ENCODE measurements at places on chromosomes 3 and 15.

DNA sequence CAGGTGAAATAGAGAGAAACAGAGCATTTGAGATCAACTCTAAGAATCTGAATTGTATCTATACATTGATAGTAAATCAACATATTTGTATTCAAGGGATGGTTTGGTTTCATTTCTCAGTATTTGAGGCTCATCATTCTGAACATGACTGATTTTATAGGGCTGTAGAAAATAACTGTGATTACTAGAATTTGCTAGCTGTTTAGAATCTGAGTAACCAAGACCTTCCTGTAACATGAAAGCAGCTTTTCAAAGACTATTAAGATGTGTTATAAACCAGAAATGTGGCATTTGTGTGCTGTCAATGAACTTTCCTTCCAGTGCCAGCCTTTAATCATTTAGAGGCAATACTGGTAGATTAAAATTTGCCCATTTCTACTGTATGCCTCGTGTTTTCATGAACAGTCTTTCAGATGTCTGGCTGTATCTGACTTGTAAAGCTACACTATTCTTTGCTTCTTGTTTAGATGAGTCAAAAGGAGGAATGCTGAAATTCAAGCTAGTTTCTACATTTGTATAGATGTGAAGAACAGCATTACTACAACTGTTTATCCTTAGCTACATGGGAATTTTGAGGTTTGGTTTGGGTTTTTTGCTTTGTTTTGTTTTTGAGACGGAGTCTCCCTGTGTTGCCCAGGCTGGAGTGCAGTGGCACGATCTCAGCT, 137.3 kb upstream of the BHLHE40 start:
- DNase-seq, result no peak

DNA sequence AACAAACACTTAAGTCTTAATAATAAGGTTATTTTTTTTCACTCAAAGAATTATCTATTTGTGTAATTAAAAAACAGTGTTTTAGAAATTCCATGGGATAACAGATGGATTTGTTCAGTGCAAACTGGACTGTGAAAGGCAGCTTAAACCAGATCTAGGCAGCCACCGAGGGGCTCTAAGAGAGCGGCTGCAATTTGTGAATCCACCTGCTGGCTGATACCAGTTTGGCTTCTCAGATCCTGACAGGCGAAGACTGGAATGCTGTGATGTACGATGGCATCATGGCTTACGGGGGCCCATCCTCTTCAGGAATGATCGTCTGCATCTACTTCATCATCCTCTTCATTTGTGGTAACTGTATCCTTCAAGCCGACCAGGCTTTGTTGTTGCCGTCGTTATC, 119.6 kb downstream of the CHDH start:
- DNase-seq, result no peak

- DNase-seq, result no peak
These were observed 170.8 kb downstream of the SLC9A9 start for GRCh38 chr3:143677430-143677829.

DNA sequence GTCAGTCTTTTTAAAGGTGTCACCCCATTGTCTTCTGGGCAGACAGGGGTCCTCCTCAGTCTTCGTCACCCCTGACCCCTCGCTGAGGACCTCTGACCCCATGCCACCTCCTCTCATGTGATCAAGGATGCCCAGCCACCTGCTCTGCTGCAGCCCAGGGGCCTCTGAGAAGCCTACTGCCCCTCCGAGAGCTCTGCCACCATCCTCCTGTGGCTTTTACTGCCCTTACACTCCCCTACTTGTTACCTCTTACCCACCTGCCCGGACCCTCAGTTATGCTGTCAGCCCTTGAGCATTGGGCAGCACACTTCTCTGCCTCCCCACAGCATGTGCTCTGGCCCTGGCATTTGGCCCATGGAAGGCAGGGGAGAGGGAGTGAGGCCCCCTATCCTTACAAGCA, 123.2 kb downstream of the LRRK1 start:
- DNase-seq, result no peak

DNA sequence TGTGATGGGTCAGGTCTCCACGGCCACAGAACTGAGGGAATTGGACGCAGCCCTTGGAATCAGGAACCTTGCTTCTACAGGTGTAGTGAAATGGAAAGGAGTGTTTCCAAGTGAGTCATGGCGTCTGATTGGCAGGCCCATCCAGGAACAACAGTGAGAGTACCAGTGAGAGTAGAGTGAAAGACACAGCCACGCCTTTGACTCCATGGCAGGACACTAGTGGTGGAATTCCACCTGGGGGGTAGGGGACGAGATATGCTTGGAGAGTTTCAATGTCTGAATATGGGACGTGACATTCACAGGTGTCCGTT, 3.0 kb upstream of the SLC28A1 start:
- no peak for DNase-seq

GRCh38 chr3:14150078-14150477, 25.2 kb downstream of the TMEM43 start:
- DNase-seq, result no peak

GRCh38 chr15:25439369-25439836, 579 bp upstream of the UBE3A start:
- peak; percentile 44 for DNase-seq

- DNase-seq, result no peak
These were observed 17.8 kb upstream of the ZFYVE19 start for GRCh38 chr15:40789119-40789518.

- DNase-seq, result no peak
These were observed 608.2 kb upstream of the CCDC54 start for GRCh38 chr3:106768941-106769480.

GRCh38 chr15:52925130-52925529, 135.0 kb upstream of the ONECUT1 start:
- DNase-seq, result no peak

DNA sequence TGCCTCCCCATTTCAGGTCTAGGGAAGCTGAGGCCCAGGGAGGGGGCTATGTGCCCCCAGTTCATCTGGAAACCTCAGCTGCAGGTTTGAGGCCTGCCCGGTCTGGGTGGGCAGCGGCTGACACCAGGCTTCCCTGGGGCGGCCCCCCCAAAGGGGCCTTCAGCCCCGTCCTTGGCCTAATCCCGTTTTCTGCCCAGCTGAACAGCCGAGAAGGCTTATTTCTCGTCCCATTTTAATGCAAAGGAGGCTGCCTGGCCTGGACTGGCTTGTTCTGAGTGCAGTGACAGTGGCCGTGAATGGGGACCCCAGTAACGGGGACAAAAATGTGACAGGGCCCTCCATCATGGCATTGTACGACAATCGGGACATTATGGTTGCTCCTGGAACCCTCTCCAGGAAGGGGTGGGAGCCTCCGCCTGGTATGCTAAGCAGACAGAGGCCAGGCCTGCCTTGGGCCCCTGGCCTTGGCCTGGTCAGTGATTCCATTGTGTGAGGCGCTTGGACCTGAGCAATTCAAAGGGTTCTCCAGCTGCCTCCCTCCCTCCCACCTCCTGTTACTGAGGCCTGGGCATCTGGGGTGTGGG, 93.9 kb downstream of the WNT7A start:
- no peak for DNase-seq

GRCh38 chr3:115808816-115809215, 185.5 kb downstream of the GAP43 start:
- no peak for DNase-seq

- no peak for DNase-seq
These were observed 42.3 kb downstream of the ADCY5 start for GRCh38 chr3:123406598-123406997.

DNA sequence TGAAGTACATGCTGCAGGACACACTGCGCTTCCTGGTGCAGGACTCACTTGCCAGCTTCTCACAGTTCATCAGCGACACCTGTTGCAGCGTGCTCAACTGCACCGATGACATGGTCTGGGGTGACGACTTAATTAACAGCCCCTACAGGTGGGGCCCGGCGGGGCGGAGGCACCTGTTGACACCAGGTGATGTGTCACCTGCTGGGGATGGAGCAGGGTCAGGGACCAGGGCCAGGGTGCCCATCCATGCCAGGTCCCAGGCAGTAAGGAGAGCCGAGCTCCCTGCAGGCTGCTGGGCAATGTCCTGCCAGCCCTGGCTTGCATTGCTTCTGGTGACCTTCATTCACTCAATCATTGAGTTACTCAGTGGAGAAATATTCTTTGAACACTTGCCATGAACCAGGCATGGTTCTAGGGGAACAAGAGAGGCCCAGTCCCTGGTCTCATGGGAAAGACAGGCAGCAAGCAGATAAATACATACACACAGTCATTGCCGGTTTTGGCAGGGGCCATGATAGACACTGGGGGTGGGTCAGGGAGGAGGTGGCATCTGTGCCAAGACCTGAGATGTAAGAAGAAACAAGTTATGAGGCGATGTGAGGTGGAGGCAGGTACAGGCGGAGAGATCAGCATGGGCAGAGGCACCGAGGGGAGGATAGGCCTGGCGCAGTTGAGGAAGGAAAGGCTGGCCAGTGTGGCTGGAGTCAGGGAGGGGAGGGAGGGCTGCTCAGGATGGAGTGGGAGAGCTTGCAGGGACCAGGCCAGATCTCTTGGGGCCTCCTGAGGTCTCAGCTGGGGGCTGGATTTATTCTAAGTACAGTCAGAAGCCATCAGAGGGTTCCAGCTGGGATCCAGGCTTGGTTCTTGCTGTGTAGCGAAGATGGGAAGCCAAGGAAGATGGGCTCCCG, 30.8 kb downstream of the DNAH1 start:
- DNase-seq, result no peak

- DNase-seq, result no peak
These were observed 27.4 kb upstream of the PLA2G4E start for GRCh38 chr15:42048080-42048820.

DNA sequence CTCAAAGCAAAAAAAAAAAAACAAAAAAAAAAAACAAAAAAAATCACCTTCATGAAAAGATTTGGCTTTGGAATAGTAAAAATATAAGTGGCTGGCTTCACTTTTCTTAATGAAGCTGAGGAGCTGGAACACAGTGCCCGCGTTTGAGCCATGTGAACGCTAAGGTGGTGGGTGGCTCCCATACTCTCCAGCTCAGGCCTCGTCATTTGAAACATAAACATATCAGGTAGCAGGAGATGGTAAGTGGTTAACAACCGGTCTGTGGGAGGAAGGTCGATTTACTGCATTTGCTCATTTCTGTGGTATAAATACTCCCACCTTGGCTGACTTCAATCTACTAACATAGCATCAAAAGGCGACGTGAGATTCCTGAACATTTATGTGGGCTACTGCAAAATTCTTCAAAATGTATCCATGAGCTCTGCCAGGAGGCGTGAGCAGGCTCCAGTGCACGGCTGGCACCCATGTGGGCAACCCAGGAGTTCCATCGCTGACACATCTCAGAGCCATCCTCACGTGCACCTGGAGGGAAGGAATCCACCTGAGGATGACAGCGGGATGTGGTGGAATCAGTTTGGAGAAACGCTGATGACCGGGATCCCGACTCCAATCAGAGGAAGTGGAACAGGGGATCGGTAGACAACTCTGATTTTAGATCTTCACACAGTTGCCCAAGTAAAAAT, 157.6 kb downstream of the ATP10A start:
- no peak for DNase-seq

GRCh38 chr15:70275461-70276138, 177.9 kb upstream of the TLE3 start:
- DNase-seq, result no peak

- no peak for DNase-seq
These were observed 124.3 kb upstream of the UMPS start for GRCh38 chr3:124605781-124606579.

- no peak for DNase-seq
These were observed 26.3 kb downstream of the ANKRD28 start for GRCh38 chr3:15771444-15771843.

GRCh38 chr3:68666429-68667136, 265.8 kb downstream of the TAFA4 start:
- DNase-seq, result no peak

DNA sequence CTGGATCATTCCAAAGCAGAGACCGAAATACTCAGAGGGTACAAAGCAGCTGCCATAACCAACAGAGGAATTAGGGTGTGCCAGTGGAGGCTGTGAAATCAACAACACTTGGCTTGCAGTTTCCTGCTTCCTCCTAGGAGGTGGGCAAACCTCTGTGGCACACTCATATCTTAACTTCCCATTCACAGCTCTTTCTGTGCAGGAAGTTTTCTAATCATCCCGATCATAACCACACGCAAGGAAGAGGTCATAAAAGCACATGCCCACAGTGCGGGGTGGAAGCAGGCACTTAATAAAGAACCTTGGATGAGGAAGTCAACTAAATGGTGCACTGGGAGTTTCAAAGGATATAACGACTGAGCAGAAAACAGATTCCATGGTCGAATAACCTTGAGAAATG, 5.1 kb downstream of the SCAMP2 start:
- DNase-seq, result peak; percentile 92

DNA sequence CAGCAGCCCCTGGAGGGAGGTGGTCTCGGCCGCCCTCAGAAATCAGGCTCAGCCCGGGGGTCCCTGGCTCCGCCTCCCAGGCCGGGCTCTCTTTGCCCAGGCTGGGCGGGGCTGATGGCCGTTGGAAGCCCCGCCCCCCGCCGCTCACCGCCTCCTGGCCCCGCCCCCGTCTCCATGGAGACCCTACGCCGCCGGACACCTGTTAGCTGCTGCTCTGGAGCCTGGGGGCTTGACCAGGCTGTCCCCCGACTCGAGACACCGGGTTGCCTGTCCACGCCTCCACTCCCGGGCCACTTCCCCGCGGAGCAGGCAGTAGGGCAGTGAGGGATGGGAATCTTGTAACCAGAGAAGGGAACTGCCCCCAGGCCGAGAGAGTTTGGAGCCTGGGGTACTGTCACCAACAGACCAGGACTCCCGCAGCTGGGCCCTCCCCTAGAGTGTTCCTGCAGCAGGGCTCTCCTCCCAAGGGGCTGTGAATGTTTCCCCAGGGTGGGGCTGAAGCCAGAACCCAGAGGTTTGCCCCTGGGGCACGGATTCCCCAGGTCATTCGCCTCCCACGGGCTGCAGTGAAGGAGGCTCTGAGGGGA, 27.8 kb upstream of the RPL32 start:
- no peak for DNase-seq

DNA sequence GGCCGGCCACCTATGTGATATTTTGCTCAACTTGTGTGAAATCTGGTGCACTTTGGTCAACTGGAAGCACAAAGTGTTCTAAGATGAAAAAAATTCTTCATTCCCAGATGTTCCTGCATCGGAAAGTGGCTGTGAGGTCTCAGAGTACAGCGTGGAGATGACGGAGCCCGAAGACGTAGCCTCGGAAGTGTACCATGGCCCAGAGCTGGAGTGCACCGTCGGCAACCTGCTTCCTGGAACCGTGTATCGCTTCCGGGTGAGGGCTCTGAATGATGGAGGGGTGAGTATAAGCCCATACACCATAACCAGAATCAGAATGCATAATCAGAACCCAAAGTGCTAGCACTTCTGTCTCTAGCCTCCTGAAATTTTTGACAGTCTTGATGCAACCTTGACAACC, 104.3 kb downstream of the GHSR start:
- DNase-seq, result no peak

GRCh38 chr3:150074697-150075416, 104.2 kb upstream of the PFN2 start:
- DNase-seq, result no peak

- DNase-seq, result peak; percentile 48
These were observed 2.0 kb upstream of the SEMA3G start for GRCh38 chr3:52446631-52447511.

- no peak for DNase-seq
These were observed 269.2 kb downstream of the PDCD6IP start for GRCh38 chr3:34067536-34068051.
